ENCODE measurements at places on chromosomes 4 and X.

DNA sequence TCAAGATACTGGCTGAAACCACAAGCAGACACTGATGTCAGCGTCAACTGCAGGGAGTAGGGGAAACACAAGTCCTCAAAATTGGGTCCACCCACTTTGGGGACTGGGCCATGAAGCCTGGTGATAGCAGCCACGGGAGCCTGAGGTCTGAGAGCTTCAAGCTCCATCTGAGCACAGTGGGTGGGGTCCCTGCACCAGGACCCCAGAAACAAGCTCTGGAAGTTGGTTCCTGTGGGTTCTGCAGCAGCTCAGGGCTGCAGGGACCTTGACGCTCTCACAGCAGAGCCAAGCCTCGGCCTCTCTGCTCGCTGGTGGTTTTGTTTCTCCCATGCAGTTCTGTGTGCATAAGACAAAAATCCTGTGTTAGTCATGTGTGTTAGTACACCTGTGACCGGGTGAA, 54.5 kb downstream of the CPLX1 start:
- no peak for DNase-seq

DNA sequence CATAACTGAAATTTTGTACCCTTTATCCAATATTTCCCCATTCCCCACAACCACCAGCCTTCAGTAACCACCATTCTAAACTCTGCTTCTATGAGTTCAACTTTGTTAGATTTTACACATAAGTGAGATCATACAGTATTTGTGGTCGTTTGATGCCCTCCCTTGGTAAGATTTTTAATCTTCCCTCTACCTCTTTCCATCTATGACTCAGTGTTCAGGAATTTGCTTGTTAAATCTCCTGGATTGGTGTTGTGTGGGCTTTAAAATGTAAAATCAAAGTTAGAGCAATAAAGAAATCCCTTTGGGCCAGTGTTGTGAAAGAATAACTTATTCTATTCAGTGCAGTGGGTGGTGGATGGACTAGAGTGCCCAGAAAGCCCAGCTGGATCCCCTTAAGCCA, 37.4 kb downstream of the SLC16A2 start:
- no peak for DNase-seq

DNA sequence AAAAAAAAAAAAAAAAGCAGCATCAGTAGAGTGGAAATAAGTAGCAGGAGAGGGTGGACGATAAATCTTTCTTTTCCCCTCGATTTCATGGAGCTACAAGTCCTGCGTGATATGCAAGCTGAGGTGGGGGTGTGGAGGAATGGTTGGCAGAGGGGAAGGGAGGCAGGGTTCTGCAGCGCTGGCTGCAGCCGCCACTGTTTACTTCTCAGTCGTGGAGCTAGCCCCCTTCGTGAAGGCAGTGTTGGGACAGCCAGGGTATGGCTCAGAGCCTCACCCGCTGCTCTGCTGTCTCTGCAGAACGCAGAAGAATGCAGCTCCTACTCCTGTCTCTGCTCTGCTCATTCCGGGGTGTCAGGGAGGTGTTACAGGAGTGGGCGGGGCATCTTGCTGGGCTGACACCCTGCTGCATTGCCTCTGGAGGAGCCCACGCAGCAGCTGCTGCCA, 140.6 kb downstream of the GPM6A start:
- no peak for DNase-seq

- no peak for DNase-seq
Observed at GRCh38 chrX:1385253-1386223, 6.4 kb downstream of the SLC25A6 start.

DNA sequence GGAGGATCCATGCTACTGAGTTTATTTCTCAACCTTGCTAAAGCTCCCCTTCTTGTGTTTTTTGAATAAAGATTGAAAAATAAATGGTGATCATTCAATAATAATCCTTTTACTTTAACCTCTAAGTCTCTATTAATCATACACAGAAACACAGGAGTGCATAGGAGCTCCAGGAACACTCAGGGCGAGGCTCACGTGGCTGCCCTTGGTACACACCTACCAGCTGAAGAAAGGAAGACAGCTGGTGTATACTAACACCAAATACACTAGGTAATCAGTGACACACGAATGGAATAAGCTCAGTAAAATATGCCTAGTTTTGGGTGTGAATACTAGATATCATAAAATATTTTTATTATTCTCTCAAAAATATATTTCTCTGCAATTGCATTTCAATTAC, 26.2 kb downstream of the CCDC149 start:
- no peak for DNase-seq

DNA sequence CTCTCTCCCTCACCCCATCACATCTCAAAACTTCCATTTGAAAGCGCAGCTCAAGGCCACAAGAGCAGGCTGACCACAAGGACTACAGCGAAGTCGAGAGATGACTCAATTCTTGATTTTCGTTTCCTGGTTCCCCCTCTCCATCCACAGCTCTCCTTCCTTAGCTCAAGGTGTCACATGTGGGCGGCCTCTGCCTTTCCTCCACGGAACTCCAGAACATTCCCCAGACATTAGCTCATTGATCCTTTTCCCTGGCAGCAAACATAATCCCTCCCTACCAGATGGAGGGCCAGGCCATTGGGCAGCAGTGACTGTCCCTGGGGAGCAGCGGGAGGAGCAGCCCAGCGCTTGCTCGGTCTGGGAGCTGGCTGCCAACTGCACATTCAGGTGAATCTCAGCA, 56.3 kb downstream of the CCDC149 start:
- no peak for DNase-seq

GRCh38 chr4:14254926-14255325, 627.4 kb upstream of the BOD1L1 start:
- no peak for DNase-seq

DNA sequence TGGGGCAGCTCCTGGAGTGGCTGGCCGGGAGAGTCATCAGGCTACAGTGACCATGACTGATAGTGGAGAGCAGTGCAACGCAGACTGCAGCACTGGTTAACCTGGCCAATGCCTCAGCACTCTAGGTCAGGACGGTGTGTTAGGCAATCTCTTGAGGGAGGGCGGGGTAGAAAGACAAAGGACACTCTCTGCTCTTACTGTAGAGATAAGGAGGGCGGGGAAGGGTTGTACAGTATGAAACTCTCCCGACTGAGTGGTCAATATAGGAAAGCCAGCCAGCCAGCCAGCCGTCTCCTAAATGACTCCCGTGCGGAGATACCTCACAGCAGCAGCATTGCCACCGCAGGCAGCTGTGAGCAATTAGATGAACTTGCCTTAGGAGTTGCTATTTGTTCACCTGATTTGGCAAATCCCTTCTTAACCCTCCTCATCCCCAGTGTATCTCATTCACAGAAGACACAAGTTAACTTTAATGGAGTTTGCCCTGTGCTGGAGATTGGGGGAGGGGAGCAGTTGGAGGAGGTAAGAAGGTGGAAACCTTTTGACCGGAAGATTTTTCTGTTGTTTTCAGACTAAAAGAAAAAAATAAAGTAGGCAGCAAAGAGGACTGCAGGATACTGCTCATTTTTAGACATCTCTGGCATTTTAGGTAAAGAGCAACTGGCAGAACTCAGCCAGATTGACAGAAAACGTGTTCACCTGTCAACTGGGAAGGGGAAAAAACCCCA, 330.5 kb downstream of the HNRNPD start:
- DNase-seq, result no peak

DNA sequence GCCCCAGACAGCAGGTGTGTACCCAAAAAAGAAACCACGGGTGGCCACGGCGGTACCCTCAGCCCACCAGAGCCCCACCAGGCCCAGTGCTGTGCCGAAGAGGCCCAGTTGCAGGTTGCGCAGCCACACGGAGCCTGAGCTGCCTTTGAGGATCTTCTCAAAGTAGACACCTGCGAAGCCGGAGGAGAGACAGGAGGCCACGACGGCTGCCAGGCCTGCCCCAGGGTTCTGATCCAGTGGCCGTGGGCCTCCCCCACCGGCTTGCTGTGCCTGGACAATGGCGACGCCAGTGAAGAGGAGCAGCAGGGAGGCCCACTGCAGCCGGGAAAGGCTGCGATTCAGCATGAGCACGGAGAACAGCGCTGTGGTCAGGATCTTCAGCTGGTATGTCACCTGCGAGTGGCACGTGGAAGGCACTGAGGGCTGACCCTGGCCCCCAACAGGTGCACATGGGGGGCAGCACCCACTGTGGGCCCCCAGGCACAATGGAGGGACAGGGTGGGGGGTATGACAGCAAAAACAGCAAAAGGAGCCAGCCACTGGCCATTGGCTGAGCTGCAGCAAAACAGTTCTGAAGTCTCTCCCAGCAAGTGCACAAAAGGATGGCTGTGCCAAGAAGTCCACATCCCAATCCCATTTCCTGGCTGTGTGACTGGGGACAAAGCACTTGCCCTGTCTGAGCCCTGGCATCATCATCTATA, 6.2 kb downstream of the SLC35A2 start:
- DNase-seq, result no peak

- no peak for DNase-seq
Observed at GRCh38 chr4:37953156-37953555, 7.0 kb upstream of the PTTG2 start.

GRCh38 chr4:11736978-11737377, 308.3 kb upstream of the HS3ST1 start:
- DNase-seq, result no peak

- no peak for DNase-seq
Observed at GRCh38 chr4:121126449-121127006, 37.6 kb downstream of the TNIP3 start.

GRCh38 chrX:120000490-120001246, 57.1 kb upstream of the NKAP start:
- no peak for DNase-seq

- DNase-seq, result no peak
Observed at GRCh38 chr4:73725510-73725909, 14.9 kb upstream of the CXCL8 start.

GRCh38 chr4:11900359-11900758, 471.7 kb upstream of the HS3ST1 start:
- DNase-seq, result no peak

GRCh38 chrX:50812995-50813842, 775 bp downstream of the SHROOM4 start:
- DNase-seq, result no peak
